Stimulated activated CD4-positive, alpha-beta T cell treated with anti-CD3 and anti-CD28 coated beads, TNF-alpha, amount 100 ng/mL, for 24 hours (primary cell): ENCODE measurements at places on chromosomes 6 and 20.

GRCh38 chr6:53309059-53309900 is 39.5 kb downstream of the ELOVL5 start:
- DNase-seq, result no peak

DNA sequence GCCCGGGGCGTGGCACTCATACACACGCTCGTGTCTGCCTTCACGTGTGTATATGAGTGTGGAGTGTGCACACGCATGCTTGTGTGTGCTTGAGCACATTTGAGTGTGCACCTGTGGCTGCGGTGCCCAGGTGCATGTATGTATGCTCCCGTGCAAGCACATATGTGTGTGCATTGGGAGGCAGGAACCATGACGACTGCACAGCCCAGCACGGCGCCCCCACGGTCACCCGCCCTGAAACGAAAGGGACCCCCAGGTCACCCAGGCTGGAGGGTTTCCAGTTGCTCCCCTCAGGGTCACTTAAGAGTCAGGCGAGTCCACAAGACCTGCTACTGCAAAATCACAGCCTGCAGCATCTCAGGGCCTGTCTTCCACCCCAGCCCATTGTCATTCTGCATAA is 94.7 kb downstream of the YTHDF1 start:
- no peak for DNase-seq

- no peak for DNase-seq
These were observed 134.2 kb downstream of the DLL1 start for GRCh38 chr6:170156448-170157375.

- no peak for DNase-seq
These were observed 24.8 kb downstream of the SCGN start for GRCh38 chr6:25676775-25677174.

GRCh38 chr6:159969921-159970320 is 1.0 kb downstream of the IGF2R start:
- no peak for DNase-seq

DNA sequence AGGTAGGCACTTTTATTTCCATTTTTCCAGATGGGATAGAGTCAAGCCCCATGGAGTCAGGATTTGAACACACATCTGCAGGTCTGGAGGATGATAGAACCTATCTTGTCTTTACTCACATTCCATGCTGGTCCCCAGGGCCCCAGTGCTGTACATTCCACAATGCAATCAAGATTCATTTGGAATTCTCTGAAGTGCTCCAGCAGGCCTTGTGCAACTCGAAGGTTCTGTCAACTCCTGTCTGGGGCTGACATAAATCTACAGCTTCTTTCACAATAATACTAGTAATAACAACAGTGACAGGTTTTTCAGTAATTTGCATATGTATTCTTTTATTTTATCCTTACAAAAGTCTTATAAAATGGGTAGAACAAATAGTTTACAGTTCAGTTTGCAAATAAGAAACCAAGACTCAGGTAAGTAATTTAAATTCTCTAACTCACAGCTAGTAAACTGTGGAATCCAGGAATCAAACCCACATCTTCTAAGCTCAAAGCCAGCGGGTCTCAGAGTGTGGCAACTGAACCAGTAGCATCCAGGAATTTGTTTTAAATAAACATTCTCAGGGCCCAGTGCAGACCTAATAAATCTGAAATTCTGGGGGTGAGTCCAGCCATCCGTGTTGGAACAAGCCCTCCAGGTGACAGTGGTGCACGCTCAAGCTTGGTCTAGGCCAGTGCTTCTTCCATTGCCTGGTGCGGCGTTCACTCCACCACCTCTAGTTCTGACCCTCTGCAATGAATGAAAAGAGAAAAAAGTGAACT is 137.0 kb upstream of the TNFAIP3 start:
- DNase-seq, result no peak

GRCh38 chr6:36319436-36319762 is 17.3 kb downstream of the BNIP5 start:
- no peak for DNase-seq

- DNase-seq, result no peak
These were observed 10.7 kb upstream of the TLDC2 start for GRCh38 chr20:36865076-36865860.

GRCh38 chr20:48300529-48300928 is 515.2 kb upstream of the SULF2 start:
- no peak for DNase-seq

- no peak for DNase-seq
These were observed 129.8 kb downstream of the TPBG start for GRCh38 chr6:82493467-82493866.

GRCh38 chr6:107977283-107977682 is 19.3 kb upstream of the SEC63 start:
- no peak for DNase-seq

DNA sequence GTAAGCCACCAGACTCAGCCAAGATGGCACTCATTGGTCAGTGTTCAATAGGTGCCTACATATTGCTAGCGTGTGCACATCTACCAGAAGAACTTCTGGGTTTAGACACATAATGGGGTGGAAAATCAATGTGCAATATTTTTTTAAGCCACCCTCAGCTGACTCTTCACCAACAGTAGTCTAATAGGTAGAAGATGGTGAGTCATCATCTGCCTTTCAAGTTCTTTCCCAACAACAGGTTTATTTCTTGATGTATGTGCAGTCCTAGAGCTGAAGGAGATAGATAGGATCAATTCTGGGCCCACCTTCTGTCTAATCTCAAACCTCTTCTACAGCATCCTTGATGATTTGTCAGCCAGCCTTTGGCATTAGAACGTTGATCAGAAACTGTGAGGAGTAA is 41.3 kb downstream of the IRAK1BP1 start:
- DNase-seq, result no peak

- DNase-seq, result no peak
These were observed 332.6 kb upstream of the EPHA7 start for GRCh38 chr6:93751969-93752368.

DNA sequence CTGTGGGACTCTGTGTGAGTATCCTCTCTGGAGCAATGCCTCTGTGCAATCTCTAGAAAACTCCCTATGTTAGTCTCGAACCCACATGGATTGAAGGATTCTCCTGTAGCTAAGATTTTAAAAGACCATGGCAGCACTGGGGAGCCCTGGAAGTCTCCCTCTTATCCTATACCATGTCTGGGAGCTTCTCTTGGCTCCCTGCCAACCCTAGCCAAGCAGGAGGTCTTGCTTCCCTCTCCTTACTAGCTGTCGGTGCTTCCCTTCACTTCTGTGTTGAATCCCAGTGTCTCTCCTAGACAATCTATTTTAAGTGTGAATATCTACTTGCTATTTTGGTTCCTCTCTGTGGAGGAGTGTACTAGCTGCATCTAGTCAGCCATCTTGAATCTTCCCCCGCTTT is 118.8 kb upstream of the NRN1 start:
- DNase-seq, result no peak
